ENCODE measurements at places on chromosomes 6 and 20.

- DNase-seq: no peak
These were observed 116.6 kb downstream of the CBLN4 start for GRCh38 chr20:55888685-55889084.

DNA sequence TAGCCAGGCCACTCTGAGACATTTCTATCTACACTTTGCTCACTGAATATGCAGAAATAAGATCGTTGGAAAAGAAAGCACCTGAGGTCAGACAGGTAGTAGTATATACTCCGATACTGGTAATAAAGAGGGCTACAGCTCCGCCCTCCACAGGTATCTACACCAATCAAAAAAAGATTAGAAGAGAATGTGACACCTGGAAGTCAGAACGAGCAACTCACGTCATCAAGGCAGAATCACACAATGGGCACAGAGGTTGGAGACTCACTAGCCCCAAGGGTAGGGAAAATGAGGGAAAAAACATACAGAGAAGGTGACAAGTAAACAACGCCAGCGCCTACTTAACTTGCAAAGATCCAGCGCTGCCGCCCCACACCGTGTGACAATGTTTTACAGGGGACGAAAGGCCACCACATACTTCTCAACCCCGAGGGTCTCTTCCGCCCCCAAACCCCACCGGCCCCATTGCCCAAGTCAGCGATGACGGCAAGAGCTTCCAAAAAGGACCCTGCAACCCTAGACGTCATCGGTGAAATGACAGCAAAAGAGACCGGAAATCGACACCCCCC lies 653 bp downstream of the LMBRD1 start:
- peak; percentile 18 for DNase-seq

GRCh38 chr20:10488534-10488933 lies 53.4 kb downstream of the SLX4IP start:
- DNase-seq: no peak

- no peak for DNase-seq
These were observed 539.1 kb upstream of the MARCKS start for GRCh38 chr6:113317891-113318574.

- DNase-seq: no peak
These were observed 414.3 kb downstream of the KIF16B start for GRCh38 chr20:16158976-16159286.

- peak; percentile 51 for DNase-seq
These were observed at the start of gene SLC4A11 for GRCh38 chr20:3239026-3239866. Gene SLC4A11 (minus strand): TSS chr20:3239190. CDS start chr20:3239137, 53 bp downstream.

- DNase-seq: no peak
These were observed 299.1 kb upstream of the KCNQ5 start for GRCh38 chr6:72322771-72323170.

GRCh38 chr6:159594106-159594749 lies 98.8 kb downstream of the SOD2 start:
- DNase-seq: peak; percentile 8

DNA sequence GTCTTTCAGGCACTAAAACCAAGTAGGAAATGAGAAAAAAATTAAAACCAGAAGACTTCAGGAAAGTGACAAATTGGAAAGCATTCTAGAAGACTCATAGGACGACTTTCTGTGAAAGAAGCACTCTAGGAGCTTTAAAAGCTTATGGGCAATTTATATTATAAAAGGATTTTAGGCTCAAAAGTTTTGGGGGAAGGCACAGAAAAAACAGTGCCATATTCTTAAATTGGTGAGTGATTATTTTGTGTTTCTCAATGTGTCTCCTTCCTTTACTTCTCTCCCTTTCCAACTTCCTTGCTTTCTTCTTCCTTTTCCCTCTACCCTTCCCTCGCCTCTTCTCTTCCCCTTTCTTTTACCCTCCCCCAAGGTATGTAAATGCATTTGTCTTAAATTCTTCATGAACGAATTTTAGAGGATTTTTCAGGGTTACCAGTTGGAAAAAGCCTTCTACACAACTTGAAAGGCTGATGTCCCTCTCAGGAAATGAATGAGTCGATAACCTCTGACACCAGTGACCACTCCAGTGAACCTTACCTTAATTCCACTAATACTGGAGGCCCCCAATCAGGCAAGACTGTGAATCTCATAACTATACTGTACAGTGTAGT lies 2.6 kb upstream of the LIN28B start:
- DNase-seq: no peak

Measured in activated naive CD8-positive, alpha-beta T cell treated with anti-CD3 and anti-CD28 coated beads, Interleukin-2, amount 50 U/mL, for 24 hours (primary cell).